Spinal cord (tissue), 10 donors: ENCODE measurements at places on chromosomes 1 and 21. TPM values are rescaled to one million over a fixed set of nuclear protein-coding genes. Genes with fewer than 3 reads are reported as not detected.
A peak's percentile ranks its signal among the peaks of the same experiment; 100 is the strongest.

DNA sequence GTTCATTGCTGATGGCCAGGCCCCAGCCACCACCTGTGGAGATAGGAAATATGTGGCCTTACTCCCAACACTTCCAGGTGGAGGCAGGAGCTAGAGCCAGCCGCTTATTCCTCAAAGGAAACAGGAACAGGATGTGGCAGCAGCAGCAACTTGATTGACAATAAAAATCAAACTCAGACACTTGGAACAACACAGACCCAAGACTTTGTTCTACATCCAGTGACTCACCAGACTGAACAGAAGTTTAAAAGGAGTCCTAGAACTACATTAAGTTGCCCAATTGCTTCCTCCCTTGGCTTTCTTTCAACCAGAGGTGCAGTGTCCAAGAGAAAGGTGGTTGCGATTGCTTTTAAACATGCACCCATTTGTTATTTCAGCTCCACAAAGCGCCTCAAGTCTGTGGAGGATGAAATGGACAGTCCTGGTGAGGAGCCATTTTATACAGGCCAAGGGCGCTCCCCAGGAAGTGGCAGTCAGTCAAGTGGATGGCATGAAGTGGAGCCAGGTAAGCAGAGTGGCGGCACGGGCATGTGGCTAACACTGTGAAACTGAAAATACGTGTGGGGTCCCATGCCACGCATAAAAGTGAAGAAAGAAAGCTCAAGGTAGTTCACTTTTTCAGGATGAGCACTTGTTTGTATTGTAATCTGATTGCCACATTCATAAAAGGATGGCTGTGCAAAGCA lies 276.6 kb downstream of the NFIA start:
- H3K27ac ChIP-seq: peak overlapping the region; percentile 25
- peaks cover 5% of the 10 kb centered on the region for H3K4me1 ChIP-seq
- no peak for DNase-seq
- H3K4me3 ChIP-seq: no peak overlapping the region
- no peaks in the 10 kb centered on the region for H3K36me3 ChIP-seq

GRCh38 chr21:31847761-31848160 lies 25.1 kb upstream of the HUNK start:
- DNase-seq: no peak
- H3K27ac ChIP-seq: no peak overlapping the region
- no peaks in the 10 kb centered on the region for H3K27me3 ChIP-seq
- H3K4me3 ChIP-seq: no peak overlapping the region
- no peaks in the 10 kb centered on the region for H3K36me3 ChIP-seq
- no peaks in the 10 kb centered on the region for H3K4me1 ChIP-seq

DNA sequence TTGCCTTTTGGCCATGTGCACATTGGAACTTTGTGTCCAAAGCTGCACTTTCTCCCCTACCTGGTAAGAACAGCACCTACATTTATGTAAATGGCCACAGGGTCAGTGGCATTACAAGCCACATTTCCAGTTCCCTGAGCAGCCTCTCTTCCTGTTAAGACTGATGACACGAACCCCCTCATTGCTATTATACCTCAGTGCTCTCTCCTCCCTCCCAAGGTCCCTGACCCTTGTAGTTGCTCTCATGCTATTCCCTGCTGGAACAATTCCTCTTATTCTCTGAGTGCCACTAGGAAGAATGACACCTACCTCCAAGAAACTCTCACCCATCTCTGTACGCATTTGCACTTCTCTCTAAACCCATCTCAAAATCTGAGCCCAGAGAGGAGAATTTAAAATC lies 14.9 kb upstream of the VAV3 start:
- no peaks in the 10 kb centered on the region for H3K36me3 ChIP-seq
- no peaks in the 10 kb centered on the region for H3K27me3 ChIP-seq
- DNase-seq: no peak
- no peaks in the 10 kb centered on the region for H3K4me1 ChIP-seq
- H3K4me3 ChIP-seq: no peak overlapping the region

- H3K4me3 ChIP-seq: no peak overlapping the region
- H3K27ac ChIP-seq: no peak overlapping the region
- DNase-seq: no peak
- no peaks in the 10 kb centered on the region for H3K27me3 ChIP-seq
- no peaks in the 10 kb centered on the region for H3K36me3 ChIP-seq
- H3K4me1 ChIP-seq: no peaks in the 10 kb centered on the region
These were observed 111.4 kb downstream of the HLX start for GRCh38 chr1:220990427-220991339.

DNA sequence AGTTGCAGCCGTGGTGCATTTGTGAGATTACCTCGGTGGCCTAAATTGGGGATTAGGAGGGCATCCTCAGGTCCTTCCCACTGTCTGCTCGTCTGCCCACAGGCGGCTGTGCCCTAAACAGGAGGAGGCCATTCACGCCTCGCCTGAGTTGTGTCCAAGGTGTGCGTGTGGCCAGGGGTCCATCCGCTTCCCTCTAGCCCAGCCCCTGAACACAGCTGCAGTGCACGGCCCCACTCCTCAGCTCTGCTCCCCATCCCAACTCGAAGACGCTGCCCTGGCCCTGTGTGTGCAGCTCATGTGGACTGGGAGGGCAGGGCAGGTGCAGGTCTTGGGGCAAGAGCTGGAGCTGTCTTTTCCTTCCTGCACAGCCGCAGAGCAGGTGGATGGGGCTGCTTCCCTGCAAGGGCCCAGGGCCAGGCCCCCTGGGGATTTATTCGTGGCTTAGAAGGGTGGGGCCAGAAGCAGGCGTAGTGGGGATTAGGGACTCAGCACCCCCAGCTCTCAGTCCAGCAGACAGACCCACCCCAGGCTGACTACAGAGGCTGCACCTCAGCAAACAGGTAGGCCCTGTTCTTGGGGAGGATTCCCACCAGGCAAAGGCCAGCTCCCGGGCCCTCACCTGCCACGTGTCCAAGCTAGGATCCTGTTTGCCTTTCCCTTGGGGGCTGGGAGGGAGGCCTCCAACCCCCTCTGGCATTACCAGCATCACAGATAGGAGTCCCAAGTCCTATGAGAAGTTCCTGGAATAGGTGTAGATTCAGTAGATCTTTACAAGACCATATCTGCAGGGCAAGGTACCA lies 4.3 kb downstream of the GUK1 start:
- no peak overlapping the region for H3K27ac ChIP-seq
- H3K4me3 ChIP-seq: no peak overlapping the region
- H3K4me1 ChIP-seq: peaks cover 57% of the 10 kb centered on the region
- DNase-seq: no peak
- peaks cover 78% of the 10 kb centered on the region for H3K36me3 ChIP-seq

DNA sequence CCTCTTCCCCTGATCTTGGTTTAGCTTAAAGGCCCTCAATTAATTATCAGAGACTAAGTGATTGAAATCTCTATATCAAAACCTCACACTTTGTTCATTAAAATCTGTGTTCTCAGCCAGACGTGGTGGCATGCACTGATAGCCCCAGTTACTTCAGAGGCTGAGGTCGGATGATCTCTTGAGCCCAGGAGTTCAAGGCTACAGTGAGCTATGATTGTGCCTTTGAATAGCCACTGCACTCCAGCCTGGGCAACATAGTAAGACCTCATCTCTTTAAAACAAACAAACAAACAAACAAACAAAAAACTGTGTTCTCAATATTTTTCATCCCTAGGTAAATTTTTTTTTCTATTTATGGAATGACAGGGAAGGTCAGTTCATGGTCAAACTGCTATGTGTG lies 18.7 kb downstream of the TRMT13 start:
- H3K27ac ChIP-seq: no peak overlapping the region
- no peak overlapping the region for H3K4me3 ChIP-seq
- H3K36me3 ChIP-seq: peaks cover 5% of the 10 kb centered on the region
- H3K27me3 ChIP-seq: no peaks in the 10 kb centered on the region
- no peak for DNase-seq

DNA sequence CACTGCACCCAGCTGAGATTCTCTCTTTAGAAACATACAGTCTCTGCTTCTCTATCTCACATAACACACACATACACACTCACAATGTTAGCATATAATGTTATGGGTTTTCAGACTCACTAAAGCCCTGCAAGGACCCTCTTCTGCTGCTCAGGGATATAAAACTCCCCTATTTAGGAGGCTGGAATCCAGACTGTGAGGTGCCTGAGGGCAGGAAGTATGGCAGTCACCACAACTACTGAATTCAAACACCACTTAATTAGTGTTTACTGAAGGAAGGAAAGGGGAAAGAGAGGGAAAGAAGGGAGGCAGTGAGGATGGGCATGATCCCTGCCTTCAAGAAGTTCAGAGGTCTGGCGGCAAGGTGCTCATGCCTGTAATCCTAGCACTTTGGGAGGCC lies 7.8 kb upstream of the CDK18 start:
- no peak overlapping the region for H3K4me3 ChIP-seq
- no peak for DNase-seq
- no peak overlapping the region for H3K27ac ChIP-seq
- H3K4me1 ChIP-seq: peaks cover 61% of the 10 kb centered on the region

GRCh38 chr1:202998836-202999750 lies 8.1 kb upstream of the TMEM183A start:
- peaks cover 14% of the 10 kb centered on the region for H3K27me3 ChIP-seq
- H3K4me3 ChIP-seq: no peak overlapping the region
- H3K27ac ChIP-seq: no peak overlapping the region
- H3K4me1 ChIP-seq: no peaks in the 10 kb centered on the region

- no peak overlapping the region for H3K4me3 ChIP-seq
- no peak for DNase-seq
- no peak overlapping the region for H3K27ac ChIP-seq
- peaks cover 2% of the 10 kb centered on the region for H3K36me3 ChIP-seq
- no peaks in the 10 kb centered on the region for H3K4me1 ChIP-seq
These were observed 84.6 kb downstream of the DISP1 start for GRCh38 chr1:222899471-222899870.

GRCh38 chr1:226711976-226712741 lies 26.9 kb downstream of the ITPKB start:
- peaks cover 37% of the 10 kb centered on the region for H3K4me1 ChIP-seq
- H3K27me3 ChIP-seq: no peaks in the 10 kb centered on the region
- DNase-seq: no peak
- no peak overlapping the region for H3K27ac ChIP-seq
- H3K4me3 ChIP-seq: no peak overlapping the region

DNA sequence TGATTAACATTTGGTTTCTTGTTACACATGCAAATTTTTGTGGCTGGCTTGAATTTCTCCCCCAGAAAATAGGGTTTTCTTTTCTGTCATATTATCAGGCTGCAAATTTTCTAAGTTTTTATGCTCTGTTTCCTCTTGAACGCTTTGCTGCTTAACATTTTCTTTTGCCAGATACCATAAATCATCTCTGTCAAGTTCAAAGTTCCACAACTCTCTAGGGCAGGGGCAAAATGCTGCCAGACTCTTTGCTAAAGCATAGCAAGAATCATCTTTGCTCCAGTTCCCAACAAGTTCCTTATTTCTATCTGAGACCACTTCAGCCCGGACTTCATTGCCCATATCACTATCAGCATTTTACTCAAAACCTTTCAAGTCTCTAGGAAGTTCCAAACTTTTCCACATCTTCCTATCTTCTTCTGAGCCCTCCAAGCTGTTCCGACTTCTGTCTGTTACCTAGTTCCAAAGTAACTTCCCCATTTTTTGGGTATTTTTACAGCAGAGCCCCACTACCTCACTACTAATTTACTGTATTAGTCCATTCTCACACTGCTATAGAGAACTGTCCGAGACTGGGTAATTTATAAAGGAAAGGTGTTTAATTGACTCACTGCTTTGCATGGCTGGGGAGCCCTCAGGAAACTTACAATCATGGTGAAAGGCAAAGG lies 486.9 kb upstream of the NCAM2 start:
- no peaks in the 10 kb centered on the region for H3K4me1 ChIP-seq
- H3K27ac ChIP-seq: no peak overlapping the region
- H3K36me3 ChIP-seq: no peaks in the 10 kb centered on the region

DNA sequence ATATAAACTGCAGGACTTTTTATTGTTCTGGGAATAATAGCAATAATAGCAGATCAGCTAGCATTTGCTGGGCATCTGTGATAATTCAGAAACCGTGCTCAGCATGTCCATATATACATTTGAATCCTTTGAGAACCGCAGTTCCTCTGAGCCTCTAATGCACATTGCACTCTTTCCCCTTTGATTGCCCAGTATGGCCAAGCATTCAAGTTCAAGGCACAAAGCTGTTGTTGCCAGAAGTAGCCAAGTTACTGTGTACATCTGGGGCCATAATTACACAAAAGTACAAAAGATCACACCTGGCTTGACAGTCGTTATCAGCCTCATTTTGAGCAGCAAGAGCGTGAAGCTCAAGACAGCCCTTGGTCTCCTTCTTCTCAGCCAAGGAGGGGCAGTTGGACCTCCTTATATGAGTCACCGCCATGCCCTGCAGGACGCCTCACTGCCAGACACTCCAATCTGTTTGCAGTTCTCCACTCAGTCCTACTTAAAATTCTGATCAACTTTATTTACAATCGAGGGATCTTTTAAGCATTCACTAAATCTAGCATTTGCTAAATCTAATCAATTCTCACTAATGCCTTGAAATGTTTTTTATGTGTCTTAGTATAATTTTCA lies 216.0 kb downstream of the SLC35F3 start:
- peaks cover 2% of the 10 kb centered on the region for H3K4me1 ChIP-seq
- no peak for DNase-seq
- H3K36me3 ChIP-seq: no peaks in the 10 kb centered on the region
- no peaks in the 10 kb centered on the region for H3K27me3 ChIP-seq

DNA sequence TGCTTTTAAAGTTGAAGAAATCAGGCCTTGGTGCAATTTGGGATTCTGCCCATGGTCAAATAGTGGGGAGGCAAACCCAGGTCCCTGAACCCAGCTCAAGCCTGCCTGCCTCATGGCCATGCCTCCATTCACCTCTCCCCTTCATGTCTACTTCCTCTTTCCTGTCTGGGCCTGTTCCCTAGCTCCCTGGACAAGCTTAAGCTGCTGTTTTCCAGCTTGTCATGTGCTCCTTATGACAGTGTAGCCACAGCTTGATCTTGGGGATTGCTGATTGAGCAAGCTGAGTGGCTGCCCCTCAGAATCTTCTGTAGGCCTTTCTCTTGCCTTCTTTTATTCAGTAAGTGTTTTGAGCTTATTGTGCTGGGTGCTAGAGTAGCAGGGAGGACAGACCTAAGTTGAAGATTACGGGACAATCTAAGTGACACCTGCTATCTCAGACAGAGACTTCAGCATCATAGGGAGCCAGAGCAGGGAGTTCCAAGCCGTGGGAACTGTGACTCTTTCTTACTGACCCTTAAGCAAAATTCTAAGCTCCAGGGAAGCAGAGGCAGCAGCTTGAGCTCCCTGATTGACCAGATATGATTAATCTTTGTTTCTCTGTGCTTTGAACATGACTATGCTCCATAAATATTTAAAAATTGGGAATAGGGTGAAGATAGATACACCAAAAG lies 520 bp upstream of the MR1 start:
- H3K27ac ChIP-seq: peak overlapping the region; percentile 62
- peak overlapping the region; percentile 26 for H3K4me3 ChIP-seq
- H3K4me1 ChIP-seq: no peaks in the 10 kb centered on the region
- no peaks in the 10 kb centered on the region for H3K27me3 ChIP-seq
- no peaks in the 10 kb centered on the region for H3K36me3 ChIP-seq

OR14K1 gene
- not detected for polyA plus RNA-seq
